Inflammatory macrophage treated with lipopolysaccharide for 4 hours (primary cell): ENCODE measurements at places on chromosomes 13 and 19.

GRCh38 chr19:12956446-12957388 lies at the start of gene GADD45GIP1:
Gene GADD45GIP1, minus strand, starts transcription at chr19:12957223. Its CDS starts 11 bp downstream, at chr19:12957212.
- peak; percentile 75 for DNase-seq

GRCh38 chr13:45747071-45747470 lies 45.0 kb downstream of the CBY2 start:
- DNase-seq, result peak; percentile 58

GRCh38 chr19:19900729-19901444 lies at the start of gene ZNF93:
Gene ZNF93, plus strand, starts transcription at chr19:19900946. Its CDS starts 143 bp downstream, at chr19:19901089.
- peak; percentile 93 for DNase-seq

DNA sequence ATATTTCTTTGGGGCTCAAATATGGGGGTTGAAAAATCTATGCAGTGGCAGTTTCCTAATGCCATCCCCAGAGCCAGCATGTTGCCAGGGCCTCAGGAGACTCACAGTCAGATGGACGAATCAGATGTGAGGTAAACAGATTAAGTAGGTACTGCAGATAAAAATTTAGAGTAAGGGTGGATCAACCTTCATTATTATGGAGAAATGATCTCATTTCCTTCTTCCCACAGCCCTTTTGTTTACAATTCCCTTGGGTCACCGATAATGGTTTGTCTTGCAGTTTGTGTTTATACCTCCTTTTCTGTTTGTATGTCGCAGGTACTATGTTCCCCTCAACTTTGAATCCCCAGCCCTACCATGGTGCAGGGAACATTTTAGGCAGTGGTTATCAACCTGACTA lies 20.0 kb downstream of the DIAPH3 start:
- no peak for DNase-seq
